ENCODE measurements at places on chromosomes 5 and 9. TPM values are rescaled to one million over a fixed set of nuclear protein-coding genes. Genes with fewer than 3 reads are reported as not detected.

- no peak for DNase-seq
Measured at GRCh38 chr5:42487077-42487476, 63.8 kb downstream of the GHR start.

DNA sequence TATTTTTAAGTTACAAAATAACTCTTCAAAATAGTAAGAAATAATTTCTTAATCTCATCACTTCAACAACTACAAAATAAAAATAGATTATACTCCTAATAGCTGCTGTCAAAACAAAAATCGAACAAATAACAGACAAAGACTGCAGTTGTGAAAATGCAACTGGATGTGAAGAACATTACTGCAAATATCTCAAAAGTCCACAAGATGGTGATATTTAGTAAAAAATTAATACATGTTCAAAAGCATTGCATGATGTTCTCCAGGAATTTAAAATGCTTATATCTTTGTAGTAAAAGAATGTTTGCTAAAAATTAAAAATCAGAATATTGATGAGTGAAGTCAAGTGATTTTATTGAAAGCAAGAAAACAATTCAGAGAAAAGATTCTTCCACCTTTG, 66.2 kb downstream of the MPDZ start:
- no peak for DNase-seq

- DNase-seq: no peak
Measured at GRCh38 chr5:98031496-98031895, 742.0 kb upstream of the RGMB start.

INSL6 gene
- 0.51 TPM for polyA plus RNA-seq

SLC6A19 gene
- polyA plus RNA-seq: 0.13 TPM

- no peak for DNase-seq
Measured at GRCh38 chr5:56516035-56516434, 282.9 kb upstream of the ANKRD55 start.

DNA sequence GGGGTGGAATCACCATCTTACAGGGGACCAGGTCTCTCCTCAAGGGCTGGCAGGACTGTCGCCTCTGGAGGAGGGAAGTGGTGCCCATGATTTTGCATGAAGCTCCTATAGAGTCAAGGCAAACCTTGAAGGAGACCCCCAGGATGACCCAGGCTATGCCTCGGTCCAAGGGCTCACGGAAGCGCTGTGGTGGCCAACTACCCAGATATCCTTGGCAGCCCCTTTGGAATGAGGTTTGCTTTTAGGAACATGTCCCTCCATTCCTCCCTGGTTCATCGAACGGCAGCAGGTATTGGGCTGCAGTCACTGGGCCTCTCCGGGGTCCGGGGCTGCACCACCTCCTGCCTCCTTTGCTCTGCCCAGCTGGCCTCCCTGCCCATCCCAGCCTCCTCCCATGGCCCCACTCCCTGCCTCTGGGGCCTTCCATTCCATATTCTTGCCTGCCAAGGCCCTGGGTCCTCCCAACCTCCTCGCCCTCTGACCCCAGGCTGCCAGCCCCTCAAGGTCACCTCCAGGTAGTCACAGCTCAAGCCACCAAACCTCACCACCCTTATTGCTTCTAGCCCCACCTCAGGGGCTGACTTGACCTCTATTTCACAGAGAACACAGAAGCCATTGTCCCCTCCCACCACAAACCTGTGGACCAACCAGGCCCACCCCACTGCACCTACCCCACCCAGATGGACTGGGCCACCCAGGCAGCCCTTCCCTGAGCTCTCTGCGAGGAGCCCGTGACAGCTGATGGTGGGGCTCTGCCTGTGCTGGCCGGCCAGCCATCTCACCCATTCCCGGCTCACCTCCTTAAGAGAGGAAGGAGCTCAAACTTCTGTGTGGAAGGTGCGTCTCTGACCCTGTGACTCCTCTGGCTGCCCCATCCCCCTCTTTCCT, 3.6 kb upstream of the IL3 start:
- no peak for DNase-seq

- no peak for DNase-seq
Measured at GRCh38 chr5:88248094-88248493, 20.6 kb downstream of the TMEM161B start.

- DNase-seq: no peak
Measured at GRCh38 chr5:489689-490080, 34.6 kb downstream of the SLC9A3 start.

DNA sequence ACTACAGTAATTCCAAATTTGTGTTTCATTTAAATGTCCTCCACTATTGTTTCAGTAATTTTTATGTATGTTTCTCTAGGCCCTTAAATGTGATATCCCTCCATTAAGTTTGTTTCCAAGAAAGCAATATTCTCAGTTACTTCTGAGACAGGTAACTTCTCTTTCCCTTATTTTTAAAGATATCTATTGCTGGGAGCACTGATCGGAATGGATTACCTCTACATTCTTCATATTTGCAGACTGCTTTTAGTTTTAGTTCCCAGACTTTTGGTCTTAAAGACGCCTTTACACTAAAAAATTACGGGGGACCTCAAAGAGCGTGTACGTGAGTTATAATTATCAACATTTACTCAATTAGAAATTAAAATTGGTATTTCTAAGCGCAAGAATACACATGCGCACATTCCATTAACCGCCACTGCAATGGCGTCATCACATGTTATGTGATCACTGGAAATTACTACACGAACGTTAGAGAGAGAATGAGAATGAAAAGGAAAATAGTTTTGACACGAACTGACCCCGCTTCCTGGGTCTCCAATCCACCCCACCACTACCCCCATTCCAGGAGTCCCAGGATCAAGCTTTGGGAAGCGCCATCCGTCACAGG, 519 bp upstream of the RAD50 start:
- DNase-seq: peak; percentile 2

TLR4 gene
- polyA plus RNA-seq: 9.0 TPM

DNA sequence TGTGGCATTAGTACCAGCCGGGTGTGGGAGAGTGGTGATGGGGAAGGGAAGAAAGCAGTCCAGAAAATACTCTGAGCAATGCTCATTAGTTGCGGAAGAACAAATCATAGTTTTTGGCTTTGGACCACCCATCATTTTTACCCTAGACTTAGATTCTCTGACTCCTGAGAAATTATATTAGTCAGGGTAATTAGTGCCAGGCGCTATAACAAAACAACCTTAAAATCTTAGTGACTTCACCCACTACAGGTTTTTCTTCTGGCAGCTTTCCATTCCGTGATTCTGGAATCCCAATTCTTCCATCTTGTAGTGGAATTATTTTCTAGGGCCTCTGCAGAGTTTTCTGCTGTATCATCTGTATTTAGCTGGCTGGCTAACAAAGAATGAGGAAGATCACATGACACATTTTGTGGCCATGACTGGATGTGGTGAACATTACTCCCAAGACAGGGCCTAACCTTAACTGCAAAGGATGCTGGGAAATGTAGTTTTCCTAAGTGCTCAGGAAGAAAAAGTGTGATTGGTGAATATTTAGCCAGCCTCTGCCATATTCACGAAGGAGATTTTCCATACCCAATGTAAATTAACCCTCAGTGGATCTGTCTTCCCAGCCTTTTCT, 373.0 kb upstream of the MEF2C start:
- DNase-seq: no peak

DNA sequence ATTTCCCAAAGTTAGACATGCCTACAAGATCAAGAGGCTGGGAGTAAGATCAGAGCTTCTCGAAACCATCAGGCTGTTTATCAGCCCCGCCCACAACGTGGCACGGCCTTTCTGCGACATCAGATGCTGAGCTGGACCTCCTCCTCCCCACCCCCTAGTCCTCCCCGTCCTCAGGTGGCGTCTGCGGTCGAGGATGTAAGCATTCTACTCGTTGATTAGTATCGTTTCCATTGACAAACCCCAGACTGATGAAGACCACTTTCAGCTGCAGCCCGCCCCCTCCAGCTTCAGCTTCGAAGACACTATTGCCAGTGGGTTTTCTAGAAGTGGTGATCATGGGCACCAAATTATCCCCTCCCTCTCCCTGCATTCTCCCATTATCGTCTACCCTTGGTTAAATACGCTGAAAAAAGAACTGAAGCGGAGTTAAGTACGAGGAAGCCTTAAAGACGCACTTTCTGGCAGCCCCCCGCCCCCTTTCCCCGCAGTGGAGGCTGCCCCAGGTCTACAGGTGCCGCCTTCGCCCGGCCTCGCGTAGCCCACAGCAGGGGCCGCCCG, 1.1 kb downstream of the PPIC start:
- DNase-seq: peak; percentile 22

SOX30 gene
- polyA plus RNA-seq: 0.18 TPM

PPP1R2B gene
- polyA plus RNA-seq: not detected

PCDHGA1 gene
- polyA plus RNA-seq: 0.80 TPM

ALDH7A1 gene
- 142 TPM for polyA plus RNA-seq

DNA sequence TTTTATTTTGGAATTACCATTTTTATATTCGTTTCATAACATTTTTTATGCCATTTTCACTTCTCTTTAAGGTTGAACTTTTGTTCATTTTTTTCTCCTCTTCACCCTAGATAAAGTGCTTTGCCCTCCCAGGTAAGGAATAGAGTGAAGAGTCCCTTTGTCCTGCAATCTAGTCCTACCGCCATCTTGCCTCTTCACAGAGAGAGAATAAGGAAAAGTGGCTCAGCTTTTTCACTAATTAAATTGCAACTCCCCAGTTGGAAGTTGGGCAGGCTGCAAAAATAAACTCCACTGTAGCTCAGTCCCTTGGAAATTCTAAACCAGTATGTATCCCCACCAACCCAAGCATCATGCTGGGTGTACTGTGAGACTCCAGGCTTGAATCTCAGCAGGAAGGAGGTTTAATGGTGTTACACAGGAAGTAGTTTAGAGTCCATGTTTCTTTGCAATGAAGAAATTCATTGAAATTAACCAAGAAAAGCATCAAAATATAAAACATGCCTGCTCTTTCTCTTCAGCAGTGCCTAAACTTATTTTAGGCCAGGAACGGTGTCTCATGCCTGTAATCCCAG, 60.3 kb upstream of the PCSK1 start:
- no peak for DNase-seq

PRUNE2 gene
- 4.4 TPM for polyA plus RNA-seq

DNA sequence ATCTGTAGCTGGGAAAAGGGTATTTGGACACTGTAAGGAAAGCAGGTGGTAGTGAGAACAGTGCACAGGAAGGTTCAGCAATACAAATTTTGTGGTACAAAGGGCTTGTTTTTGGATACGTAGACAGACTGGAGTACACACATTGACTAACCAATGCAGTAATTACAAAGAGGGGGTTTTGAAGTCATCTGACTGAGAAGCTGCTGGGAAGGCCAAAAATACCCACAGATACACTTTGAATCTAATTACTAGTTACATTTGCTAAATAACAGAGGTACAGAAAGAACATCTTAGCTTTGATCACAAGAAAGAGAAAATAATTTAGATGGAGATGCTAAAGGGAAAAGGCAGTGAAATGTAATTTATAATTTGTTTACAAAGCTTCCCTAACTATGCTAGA, 45.9 kb downstream of the PKD2L2 start:
- DNase-seq: no peak

- no peak for DNase-seq
Measured at GRCh38 chr9:32839013-32839885, 55.9 kb downstream of the TMEM215 start.

CDC25C gene
- 16.4 TPM for polyA plus RNA-seq

DNA sequence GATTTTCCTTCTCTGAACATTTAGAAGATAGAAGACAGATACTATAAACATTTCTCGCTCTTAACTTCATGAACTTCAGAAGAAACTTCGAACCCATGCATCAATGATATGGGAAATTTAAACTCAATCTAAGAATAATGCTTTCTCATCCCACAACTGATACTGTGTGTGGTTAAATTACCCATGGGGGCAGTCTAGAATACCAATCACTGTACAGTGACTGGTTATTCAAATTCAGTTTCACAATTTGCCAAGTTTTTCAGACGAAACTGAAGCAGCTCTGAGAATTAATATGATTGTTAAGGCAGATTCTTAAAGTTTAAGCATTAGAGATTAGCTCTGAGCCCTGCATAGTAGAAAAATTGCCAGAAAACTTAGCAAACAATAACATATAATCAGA, 431.0 kb downstream of the SH3GL2 start:
- DNase-seq: no peak

GRCh38 chr9:13770956-13771355, 491.5 kb upstream of the MPDZ start:
- DNase-seq: no peak

DNA sequence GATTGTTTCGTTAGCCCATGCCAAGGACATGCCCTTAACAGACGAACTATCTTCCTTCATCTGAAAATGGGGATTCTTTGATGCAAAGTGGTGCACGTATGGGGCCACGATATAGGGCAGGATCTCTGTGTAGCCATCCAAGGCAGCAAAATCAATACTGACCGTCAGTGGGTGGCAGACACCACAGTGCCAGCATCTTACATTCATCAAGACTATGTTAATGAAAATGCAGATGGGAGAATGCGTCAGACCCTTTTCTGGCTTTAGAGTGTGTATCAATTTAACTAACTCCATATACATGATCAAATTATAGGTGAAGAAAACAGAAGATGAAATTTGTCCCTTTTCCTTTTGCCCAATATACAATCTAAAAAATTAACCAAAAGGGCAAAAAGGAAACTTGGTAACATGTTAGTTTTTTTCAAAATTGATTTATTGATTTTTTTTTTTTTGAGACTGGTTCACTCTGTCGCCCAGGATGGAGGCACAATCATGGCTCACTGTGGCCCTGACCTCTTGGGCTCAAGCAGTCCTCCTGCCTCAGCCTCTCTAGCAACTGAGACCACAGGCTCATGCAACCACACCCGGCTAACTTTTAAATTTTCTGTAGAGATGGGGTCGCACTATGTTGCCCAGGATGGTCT, 169.2 kb upstream of the SPRY4 start:
- no peak for DNase-seq

- DNase-seq: no peak
Measured at GRCh38 chr5:135880278-135880677, 15.4 kb downstream of the IL9 start.

DNA sequence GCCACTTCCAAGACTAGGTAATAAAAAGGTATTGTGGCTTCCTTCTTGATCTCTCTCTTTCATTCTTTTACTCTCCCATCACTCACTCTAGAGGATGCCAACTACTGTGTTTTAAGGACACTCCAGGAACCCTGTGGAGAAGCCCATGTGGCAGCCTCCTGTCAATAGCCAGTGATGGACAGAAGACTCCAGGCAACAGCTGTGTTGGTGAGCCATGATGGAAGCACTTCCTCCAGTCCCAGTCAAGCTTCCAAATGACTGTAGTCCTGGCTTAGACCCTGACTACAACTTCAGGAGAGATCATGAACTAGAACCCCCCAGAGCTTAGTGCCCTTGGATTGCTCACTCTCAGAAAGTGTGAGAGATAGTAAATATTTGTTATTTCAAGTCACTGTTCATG, 123.9 kb downstream of the PPP2R2B start:
- no peak for DNase-seq

DNA sequence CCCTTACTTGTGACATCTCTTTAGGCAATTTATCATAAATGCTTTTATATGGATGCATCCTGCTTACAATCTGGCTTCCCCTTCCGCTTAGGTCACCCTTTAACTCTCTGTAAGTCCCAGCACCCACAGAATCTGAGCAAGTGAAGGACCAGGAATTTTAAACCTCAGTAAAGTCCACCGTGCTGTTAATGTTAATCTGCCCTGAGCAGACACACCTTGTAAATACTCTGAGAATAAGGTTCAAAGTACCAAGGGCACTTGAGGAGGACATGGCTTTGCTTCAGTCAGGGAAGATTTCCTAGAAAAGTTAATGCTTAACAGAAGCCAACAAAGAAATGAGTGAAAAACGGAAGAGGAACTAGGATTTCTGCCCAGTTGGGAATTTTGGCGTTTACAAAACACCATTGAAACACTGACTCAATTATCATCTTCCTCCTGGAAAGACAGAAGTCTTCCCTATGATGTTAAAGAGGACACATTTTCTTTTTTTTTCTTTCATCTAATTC, 26.4 kb upstream of the TTC39B start:
- no peak for DNase-seq

GRCh38 chr5:92548346-92548745, 1032.7 kb downstream of the NR2F1-AS1 start:
- peak; percentile 23 for DNase-seq

SV2C gene
- polyA plus RNA-seq: 0.26 TPM

Measured in right lung (tissue), 10 donors.